ENCODE measurements at places on chromosomes 3 and 15.

DNA sequence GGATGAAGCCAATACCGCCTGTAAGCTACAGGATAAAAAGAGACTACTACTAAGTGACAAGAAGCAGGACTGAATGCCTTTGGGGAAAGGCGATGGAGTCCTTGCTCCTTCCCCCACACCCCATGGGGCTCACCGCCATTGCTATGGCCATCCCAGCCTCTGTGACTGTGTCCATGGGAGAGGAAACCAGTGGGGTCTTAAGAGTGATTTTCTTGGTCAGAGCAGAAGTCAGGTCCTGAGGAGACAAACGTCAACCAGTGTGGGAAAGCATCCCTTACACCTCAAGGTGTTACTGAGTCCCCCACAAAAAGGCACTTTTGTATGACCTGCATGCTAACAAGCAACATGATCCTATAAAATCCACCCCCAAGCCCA, 913 bp downstream of the IMPDH2 start:
- peak overlapping the region; percentile 87 for H3K27ac ChIP-seq
- H3K4me1 ChIP-seq: peaks cover 15% of the 10 kb centered on the region
- no peaks in the 10 kb centered on the region for H3K27me3 ChIP-seq

DNA sequence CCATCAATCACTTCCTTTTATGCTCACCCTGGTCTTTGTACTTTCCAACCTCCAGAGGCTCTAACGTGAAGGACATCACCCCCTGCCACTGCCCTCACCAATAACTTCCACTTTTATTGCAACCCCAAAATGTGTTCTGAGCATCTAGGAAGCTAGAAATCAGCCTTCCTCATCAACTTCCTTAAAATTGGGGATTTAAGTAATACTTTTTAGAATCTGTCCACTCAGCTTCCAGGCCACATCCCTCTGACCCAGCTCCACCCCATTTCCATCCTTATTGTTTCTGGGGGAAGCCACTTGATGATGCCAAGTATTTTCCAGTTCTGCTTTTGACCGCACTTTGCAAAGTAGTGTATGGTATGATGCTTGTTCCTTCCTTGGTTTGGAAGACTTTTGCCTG, 73.5 kb upstream of the XCR1 start:
- H3K4me3 ChIP-seq: no peak overlapping the region
- H3K4me1 ChIP-seq: no peaks in the 10 kb centered on the region
- DNase-seq: no peak
- no peak overlapping the region for H3K27ac ChIP-seq

DNA sequence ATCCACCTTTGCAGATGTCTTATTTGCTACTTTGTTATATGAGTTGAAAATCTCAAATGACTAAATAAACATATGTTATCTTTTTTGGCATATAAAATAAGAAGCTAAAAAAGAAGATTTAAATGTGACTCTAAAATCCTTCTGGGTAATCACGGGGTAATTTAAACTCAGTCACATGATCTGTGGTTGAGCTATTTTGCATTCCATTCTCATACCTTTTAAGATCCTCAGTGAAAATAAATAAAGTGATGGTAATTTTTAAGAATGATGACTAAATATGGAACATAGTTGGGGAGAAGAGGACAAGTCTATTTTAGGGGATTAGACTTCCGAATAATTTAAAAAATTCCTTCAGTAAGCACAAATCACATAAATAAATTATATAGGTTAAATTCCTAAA, 1076.8 kb downstream of the TUSC7 start:
- no peaks in the 10 kb centered on the region for H3K36me3 ChIP-seq
- no peak overlapping the region for H3K27ac ChIP-seq
- H3K4me1 ChIP-seq: no peaks in the 10 kb centered on the region
- no peaks in the 10 kb centered on the region for H3K27me3 ChIP-seq
- no peak for DNase-seq

GRCh38 chr3:51947215-51947900, 5.2 kb downstream of the PARP3 start:
- no peak overlapping the region for H3K27ac ChIP-seq
- H3K36me3 ChIP-seq: no peaks in the 10 kb centered on the region
- no peak for DNase-seq
- H3K4me1 ChIP-seq: peaks cover 8% of the 10 kb centered on the region
- no peaks in the 10 kb centered on the region for H3K27me3 ChIP-seq

- no peak for DNase-seq
- H3K36me3 ChIP-seq: no peaks in the 10 kb centered on the region
- H3K4me3 ChIP-seq: no peak overlapping the region
- no peaks in the 10 kb centered on the region for H3K27me3 ChIP-seq
These were observed 53.1 kb upstream of the PXYLP1 start for GRCh38 chr3:141178551-141178950.

GRCh38 chr3:182045736-182046135, 334.0 kb downstream of the SOX2 start:
- no peaks in the 10 kb centered on the region for H3K36me3 ChIP-seq
- no peaks in the 10 kb centered on the region for H3K27me3 ChIP-seq
- H3K4me3 ChIP-seq: no peak overlapping the region

GRCh38 chr3:162443376-162443775, 946.8 kb downstream of the OTOL1 start:
- no peaks in the 10 kb centered on the region for H3K27me3 ChIP-seq
- H3K4me1 ChIP-seq: no peaks in the 10 kb centered on the region
- H3K4me3 ChIP-seq: no peak overlapping the region
- no peaks in the 10 kb centered on the region for H3K36me3 ChIP-seq
- DNase-seq: no peak

DNA sequence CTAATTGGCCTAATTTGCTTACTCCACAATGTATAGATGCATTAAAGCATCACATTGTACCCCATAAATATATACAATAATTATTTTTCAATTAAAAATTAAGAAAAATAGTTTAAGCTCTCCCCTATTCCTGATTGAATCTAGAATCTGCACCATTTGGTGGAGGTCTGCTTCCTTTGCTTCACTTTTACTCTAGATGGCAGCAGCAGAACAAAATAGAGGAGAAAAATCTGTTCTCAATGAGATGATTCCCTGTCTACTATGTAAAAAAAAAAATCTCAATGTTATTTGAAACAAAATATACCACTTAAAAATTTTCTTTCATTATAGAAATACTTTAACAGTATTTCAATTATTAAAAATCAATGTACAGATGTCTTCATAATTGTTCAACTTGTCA, 109.6 kb upstream of the FXR1 start:
- H3K36me3 ChIP-seq: no peaks in the 10 kb centered on the region
- no peaks in the 10 kb centered on the region for H3K27me3 ChIP-seq
- DNase-seq: peak; percentile 27
- no peak overlapping the region for H3K4me3 ChIP-seq
- no peaks in the 10 kb centered on the region for H3K4me1 ChIP-seq

GRCh38 chr3:7875925-7876324, 625.7 kb upstream of the LMCD1 start:
- H3K27me3 ChIP-seq: no peaks in the 10 kb centered on the region
- H3K27ac ChIP-seq: no peak overlapping the region
- no peak overlapping the region for H3K4me3 ChIP-seq
- H3K4me1 ChIP-seq: no peaks in the 10 kb centered on the region
- no peak for DNase-seq
- no peaks in the 10 kb centered on the region for H3K36me3 ChIP-seq

- no peak overlapping the region for H3K27ac ChIP-seq
- no peak for DNase-seq
- peaks cover 1% of the 10 kb centered on the region for H3K4me1 ChIP-seq
- H3K4me3 ChIP-seq: no peak overlapping the region
- H3K36me3 ChIP-seq: no peaks in the 10 kb centered on the region
These were observed 54.2 kb upstream of the ACAD9 start for GRCh38 chr3:128825117-128825725.

GRCh38 chr3:14864131-14864530, 45.4 kb downstream of the FGD5 start:
- no peak overlapping the region for H3K27ac ChIP-seq
- no peaks in the 10 kb centered on the region for H3K36me3 ChIP-seq
- DNase-seq: no peak
- H3K27me3 ChIP-seq: no peaks in the 10 kb centered on the region
- H3K4me3 ChIP-seq: no peak overlapping the region

Measured in hepatocyte (in vitro differentiated cells).